ENCODE measurements at places on chromosomes 6 and 20. TPM values are rescaled to one million over a fixed set of nuclear protein-coding genes. Genes with fewer than 3 reads are reported as not detected.

- DNase-seq: no peak
- no peak overlapping the region for H3K27ac ChIP-seq
- H3K36me3 ChIP-seq: peaks cover 4% of the 10 kb centered on the region
- no peaks in the 10 kb centered on the region for H3K27me3 ChIP-seq
- peaks cover 6% of the 10 kb centered on the region for H3K4me1 ChIP-seq
These were observed 10.6 kb upstream of the BTBD9 start for GRCh38 chr6:38650207-38650752.

The KIF6 gene
- total RNA-seq: 0.62 TPM

The GNAS-AS1 gene
- total RNA-seq: 1.1 TPM

DNA sequence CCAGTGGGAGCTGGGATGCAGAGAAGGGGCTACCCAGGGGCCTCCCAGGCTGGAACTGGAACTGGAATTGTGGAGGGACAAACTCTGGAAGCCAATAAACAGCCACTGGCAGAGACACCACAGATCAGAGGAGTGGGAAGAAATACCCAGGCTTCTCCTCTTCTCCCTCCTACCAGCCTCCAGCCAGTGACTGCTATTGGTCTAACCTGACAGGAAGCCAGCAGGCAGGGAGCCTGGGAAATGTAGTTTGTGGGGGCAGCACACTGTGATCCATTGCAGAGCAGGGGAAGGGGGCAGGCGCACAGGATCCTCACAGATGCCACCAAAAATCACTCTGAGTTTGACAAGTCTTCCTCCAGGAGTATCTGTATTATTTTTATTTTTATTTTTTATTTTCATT lies 12.1 kb upstream of the MLN start:
- H3K27me3 ChIP-seq: peaks cover 36% of the 10 kb centered on the region
- no peak overlapping the region for H3K4me3 ChIP-seq
- peak; percentile 24 for DNase-seq
- H3K27ac ChIP-seq: no peak overlapping the region
- H3K36me3 ChIP-seq: no peaks in the 10 kb centered on the region

The TMEM244 gene
- not detected for total RNA-seq

DNA sequence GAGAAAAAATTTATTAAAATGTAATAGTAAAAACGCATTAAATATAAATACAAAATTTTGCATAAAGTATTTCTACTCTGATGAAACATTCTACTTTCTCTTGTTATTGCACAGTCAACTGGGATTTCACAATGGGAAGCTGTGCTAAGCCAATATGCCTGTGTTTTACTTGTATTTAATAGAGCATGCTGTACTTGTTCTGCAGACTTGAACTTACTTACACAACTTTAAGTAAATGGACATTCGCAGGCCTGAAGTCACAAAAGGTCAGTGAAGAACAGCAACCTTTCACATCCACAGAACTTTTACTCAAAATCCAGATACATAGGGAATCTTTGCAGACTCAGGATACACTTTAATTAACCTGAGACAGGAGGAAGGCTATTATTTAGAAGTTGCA lies 409.5 kb downstream of the BTBD3 start:
- H3K27me3 ChIP-seq: no peaks in the 10 kb centered on the region
- H3K4me1 ChIP-seq: no peaks in the 10 kb centered on the region
- H3K36me3 ChIP-seq: peaks cover 2% of the 10 kb centered on the region
- H3K4me3 ChIP-seq: no peak overlapping the region
- no peak for DNase-seq

The MYMX gene
- total RNA-seq: not detected

The ELOVL2 gene
- 18.1 TPM for total RNA-seq

- no peaks in the 10 kb centered on the region for H3K27me3 ChIP-seq
- no peak overlapping the region for H3K4me3 ChIP-seq
- H3K27ac ChIP-seq: no peak overlapping the region
- no peak for DNase-seq
These were observed 529.7 kb upstream of the CITED2 start for GRCh38 chr6:139904158-139904533.

- H3K36me3 ChIP-seq: peaks cover 5% of the 10 kb centered on the region
- H3K4me1 ChIP-seq: peaks cover 7% of the 10 kb centered on the region
- no peaks in the 10 kb centered on the region for H3K27me3 ChIP-seq
These were observed 427.5 kb upstream of the HSF2 start for GRCh38 chr6:121971931-121972335.

DNA sequence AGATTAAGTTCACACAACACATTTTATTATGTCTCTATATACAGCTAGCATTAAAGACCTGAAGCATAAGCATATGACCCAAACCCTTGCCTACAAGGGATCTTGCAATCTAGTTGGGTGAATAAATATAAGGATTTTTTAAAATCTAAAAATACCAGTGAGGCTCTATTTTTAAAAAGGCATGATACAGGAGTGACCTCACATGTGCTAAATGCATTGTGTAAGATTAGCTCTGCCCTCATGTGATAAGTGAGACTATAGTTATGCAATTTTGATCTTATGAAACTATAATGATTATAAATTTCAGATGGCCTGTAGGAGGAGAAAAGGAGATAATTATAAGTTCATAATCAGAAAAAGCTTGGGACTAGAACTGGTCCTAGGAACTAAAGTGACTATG lies 451.0 kb upstream of the MAN1A1 start:
- no peaks in the 10 kb centered on the region for H3K4me1 ChIP-seq
- no peak for DNase-seq
- H3K27me3 ChIP-seq: no peaks in the 10 kb centered on the region
- H3K36me3 ChIP-seq: no peaks in the 10 kb centered on the region

DNA sequence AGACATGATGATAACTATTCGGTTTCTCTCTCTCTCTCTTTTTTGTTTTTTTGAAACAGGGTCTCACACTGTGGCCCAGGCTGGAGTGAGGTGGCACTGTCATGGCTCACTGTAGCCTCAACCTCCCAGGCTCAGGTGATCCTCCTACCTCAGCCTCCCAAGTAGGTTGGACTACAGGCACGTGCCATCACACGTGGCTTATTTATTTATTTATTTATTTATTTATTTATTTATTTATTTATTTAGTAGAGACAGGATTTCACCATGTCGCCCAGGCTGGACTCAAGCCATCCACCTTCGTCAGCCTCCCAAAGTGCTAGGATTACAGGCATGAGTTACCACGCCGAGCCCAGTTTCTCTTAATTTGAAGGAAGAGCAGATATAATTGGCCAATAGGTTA lies 427.9 kb upstream of the JAG1 start:
- H3K36me3 ChIP-seq: peaks cover 2% of the 10 kb centered on the region
- no peaks in the 10 kb centered on the region for H3K27me3 ChIP-seq
- H3K4me1 ChIP-seq: peaks cover 6% of the 10 kb centered on the region
- H3K27ac ChIP-seq: no peak overlapping the region
- no peak for DNase-seq
- H3K4me3 ChIP-seq: no peak overlapping the region

The METTL24 gene
- not detected for total RNA-seq

GRCh38 chr6:41268478-41268877 lies 18.0 kb downstream of the TREM1 start:
- DNase-seq: no peak
- H3K4me3 ChIP-seq: no peak overlapping the region
- H3K27ac ChIP-seq: no peak overlapping the region
- peaks cover 16% of the 10 kb centered on the region for H3K27me3 ChIP-seq
- no peaks in the 10 kb centered on the region for H3K4me1 ChIP-seq
- H3K36me3 ChIP-seq: peaks cover 2% of the 10 kb centered on the region

- H3K36me3 ChIP-seq: no peaks in the 10 kb centered on the region
- no peaks in the 10 kb centered on the region for H3K4me1 ChIP-seq
- no peak overlapping the region for H3K4me3 ChIP-seq
- H3K27me3 ChIP-seq: peaks cover 30% of the 10 kb centered on the region
- H3K27ac ChIP-seq: no peak overlapping the region
These were observed 39.3 kb upstream of the SRPK1 start for GRCh38 chr6:35960187-35960586.

- H3K27ac ChIP-seq: no peak overlapping the region
- H3K36me3 ChIP-seq: no peaks in the 10 kb centered on the region
- no peaks in the 10 kb centered on the region for H3K4me1 ChIP-seq
These were observed 17.7 kb upstream of the MCM9 start for GRCh38 chr6:118952683-118953082.

DNA sequence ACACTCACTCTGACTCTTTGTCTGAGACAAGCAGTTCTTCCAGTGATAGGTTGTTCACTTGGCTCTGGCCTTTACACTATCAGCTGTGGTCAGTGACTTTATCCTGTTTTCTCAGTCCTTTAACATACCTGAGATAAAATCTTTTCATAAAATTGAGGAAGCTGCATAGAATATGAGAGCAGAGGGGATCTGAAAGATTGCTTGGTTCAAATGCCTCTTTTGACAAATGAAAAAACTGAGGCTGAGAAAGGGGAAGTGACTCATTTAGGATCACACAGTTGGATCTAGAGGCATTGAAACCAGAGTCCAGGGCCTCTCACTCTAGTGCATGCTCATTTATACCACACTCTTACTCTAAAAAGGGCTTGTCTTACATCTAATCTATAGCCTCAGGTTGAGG lies 277.0 kb upstream of the TBX18 start:
- H3K36me3 ChIP-seq: no peaks in the 10 kb centered on the region
- no peak for DNase-seq
- H3K4me3 ChIP-seq: no peak overlapping the region

DNA sequence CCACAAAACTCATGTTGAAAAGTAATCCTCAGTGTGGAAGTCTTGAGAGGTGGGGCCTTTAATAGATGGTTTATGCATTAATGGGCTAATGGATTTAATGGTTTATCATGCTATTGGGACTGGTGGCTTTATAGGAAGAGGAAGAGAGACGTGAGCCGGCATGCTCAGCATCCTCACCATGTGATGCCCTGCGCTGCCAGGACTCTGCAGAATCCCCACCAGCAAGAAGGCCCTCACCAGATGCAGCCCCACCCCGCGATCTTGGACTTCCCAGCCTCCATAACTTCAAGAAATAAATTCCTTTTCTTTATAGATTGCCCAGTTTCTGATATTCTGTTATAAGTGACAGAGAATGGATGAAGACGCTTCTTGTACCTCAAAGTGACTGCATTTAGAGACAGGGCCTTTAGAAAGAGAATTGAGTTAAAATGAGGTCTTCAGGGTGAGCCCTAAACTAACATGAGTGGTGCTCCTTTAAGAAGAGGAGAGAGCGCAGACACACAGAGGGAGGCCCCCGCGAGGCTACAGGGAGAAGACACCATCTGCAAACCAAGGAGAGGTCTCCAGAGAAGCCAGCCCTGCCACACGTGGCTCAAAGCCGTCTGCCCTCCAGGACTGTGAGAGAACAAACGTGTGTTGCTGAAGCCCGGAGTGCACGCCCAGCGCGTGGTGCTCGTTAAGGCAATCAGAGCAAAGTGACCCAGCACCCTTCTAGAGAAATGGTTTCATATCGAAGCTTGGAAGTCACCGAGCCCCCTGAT lies 56.9 kb downstream of the IRF4 start:
- no peak overlapping the region for H3K27ac ChIP-seq
- no peak overlapping the region for H3K4me3 ChIP-seq
- peaks cover 20% of the 10 kb centered on the region for H3K27me3 ChIP-seq
- DNase-seq: no peak
- H3K36me3 ChIP-seq: no peaks in the 10 kb centered on the region
- H3K4me1 ChIP-seq: no peaks in the 10 kb centered on the region

DNA sequence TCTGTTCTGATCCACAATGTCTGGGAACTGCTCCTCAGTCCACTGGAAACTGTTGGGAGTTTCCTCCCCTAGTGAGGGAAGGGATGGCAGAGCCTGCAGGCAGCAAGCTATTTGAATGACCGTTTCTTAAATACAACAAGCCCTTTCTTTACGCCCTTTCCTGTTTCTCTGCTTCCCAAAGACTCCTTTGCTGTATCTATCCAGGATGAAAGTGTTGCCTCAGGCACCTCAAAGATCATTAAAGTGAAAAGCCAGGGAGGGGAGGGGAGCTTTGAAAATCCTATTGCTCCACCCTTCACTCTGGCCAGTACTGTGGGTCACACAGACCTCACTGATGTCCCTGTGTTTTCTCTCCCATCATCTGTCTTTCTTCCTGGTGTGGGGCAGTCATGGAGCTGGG lies 213.1 kb downstream of the RNF144B start:
- no peak overlapping the region for H3K27ac ChIP-seq
- no peaks in the 10 kb centered on the region for H3K27me3 ChIP-seq
- no peak for DNase-seq
- H3K4me3 ChIP-seq: no peak overlapping the region
- H3K4me1 ChIP-seq: peaks cover 12% of the 10 kb centered on the region

- H3K4me3 ChIP-seq: no peak overlapping the region
- no peak overlapping the region for H3K27ac ChIP-seq
- H3K36me3 ChIP-seq: no peaks in the 10 kb centered on the region
- no peaks in the 10 kb centered on the region for H3K4me1 ChIP-seq
- DNase-seq: no peak
These were observed 193.7 kb downstream of the CDH4 start for GRCh38 chr20:61445741-61446140.

- H3K27me3 ChIP-seq: no peaks in the 10 kb centered on the region
- no peak for DNase-seq
- no peaks in the 10 kb centered on the region for H3K4me1 ChIP-seq
- no peak overlapping the region for H3K27ac ChIP-seq
- H3K4me3 ChIP-seq: no peak overlapping the region
These were observed 10.9 kb upstream of the ADGRF4 start for GRCh38 chr6:47687432-47687831.

GRCh38 chr6:170208651-170209353 lies 82.1 kb downstream of the DLL1 start:
- no peaks in the 10 kb centered on the region for H3K36me3 ChIP-seq
- H3K27ac ChIP-seq: no peak overlapping the region
- H3K4me1 ChIP-seq: no peaks in the 10 kb centered on the region
- H3K4me3 ChIP-seq: no peak overlapping the region
- DNase-seq: peak; percentile 87

- no peak for DNase-seq
- H3K27ac ChIP-seq: no peak overlapping the region
- H3K27me3 ChIP-seq: peaks cover 6% of the 10 kb centered on the region
- peaks cover 14% of the 10 kb centered on the region for H3K4me1 ChIP-seq
These were observed 501.8 kb downstream of the CD83 start for GRCh38 chr6:14619419-14619781.

- H3K27ac ChIP-seq: no peak overlapping the region
- no peak for DNase-seq
- no peak overlapping the region for H3K4me3 ChIP-seq
- H3K36me3 ChIP-seq: no peaks in the 10 kb centered on the region
- H3K27me3 ChIP-seq: no peaks in the 10 kb centered on the region
- H3K4me1 ChIP-seq: peaks cover 22% of the 10 kb centered on the region
These were observed 84.4 kb downstream of the BACH2 start for GRCh38 chr6:90212274-90212673.

The TNXB gene
- 2.3 TPM for total RNA-seq

The DCDC2 gene
- total RNA-seq: not detected

The XKR7 gene
- not detected for total RNA-seq

The TUBB2B gene
- total RNA-seq: 109 TPM

GRCh38 chr20:24764027-24764793 lies 184.9 kb upstream of the CST7 start:
- no peak overlapping the region for H3K27ac ChIP-seq
- no peaks in the 10 kb centered on the region for H3K27me3 ChIP-seq
- H3K36me3 ChIP-seq: no peaks in the 10 kb centered on the region
- DNase-seq: no peak

The OOEP gene
- total RNA-seq: not detected

The SLC22A16 gene
- not detected for total RNA-seq

All from chondrocyte (in vitro differentiated cells).